T-helper 1 cell (primary cell): ENCODE measurements at places on chromosomes 12 and 14.

DNA sequence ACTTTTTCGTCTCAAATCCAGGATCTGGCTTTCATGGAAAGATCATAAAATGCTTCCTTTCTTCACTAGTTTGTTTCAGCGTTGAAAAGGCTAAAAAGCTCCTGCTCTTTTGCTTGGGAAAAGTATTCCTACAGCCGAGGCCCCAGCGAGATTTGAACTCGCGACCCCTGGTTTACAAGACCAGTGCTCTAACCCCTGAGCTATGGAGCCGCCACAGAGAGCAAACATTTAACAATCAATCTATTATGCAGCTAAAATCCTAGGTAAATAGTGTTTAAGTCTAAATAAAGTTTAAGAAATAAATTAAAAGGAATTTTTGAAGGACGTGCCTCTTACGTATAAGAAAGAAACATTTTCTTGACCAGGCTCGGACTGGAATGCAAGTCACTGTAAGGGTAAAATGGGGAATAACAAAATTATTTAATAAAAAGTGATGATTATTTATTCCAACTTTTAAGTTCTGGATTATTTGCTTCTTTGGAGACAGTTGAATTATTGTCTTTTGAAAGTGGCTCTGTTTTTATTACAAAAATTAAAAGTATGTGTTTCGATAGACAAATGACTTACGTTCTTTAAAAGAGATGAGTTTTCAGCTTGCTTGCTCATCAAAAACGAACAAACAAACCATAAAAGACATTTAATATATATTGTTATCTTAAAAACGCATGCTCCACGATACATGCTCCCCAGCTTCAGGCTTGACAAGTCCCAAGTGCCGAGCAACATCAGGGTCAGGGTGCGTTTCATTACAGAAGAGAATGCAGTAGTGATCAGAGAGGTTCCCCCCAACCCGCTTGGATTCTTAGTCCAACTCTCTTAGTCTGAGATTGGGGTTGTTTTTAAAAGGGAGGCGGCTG lies 10.2 kb downstream of the OR6S1 start:
- peak; percentile 49 for DNase-seq

- DNase-seq: no peak
These were observed 572.5 kb downstream of the DIO2 start for GRCh38 chr14:79638672-79639266.

DNA sequence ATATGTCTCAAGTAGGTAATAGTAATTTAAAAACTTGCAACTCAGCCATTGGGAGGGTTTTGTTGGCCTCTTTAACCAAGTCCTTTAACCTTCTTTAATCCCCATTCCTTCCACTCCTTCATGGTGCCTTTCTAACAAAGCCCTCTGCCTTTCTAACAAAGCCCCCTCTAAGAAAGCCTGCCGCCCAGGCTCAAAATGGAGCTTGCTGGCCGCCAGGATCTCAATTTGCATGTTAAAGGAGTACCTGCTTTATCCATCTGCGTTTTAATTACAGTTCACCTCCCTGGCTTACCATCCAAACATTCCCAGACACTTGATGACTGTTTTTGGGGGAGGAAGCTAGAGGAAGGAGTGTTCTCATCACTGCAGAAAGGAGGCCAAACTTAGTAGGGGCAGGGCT lies 183.4 kb downstream of the PTPN11 start:
- DNase-seq: no peak

DNA sequence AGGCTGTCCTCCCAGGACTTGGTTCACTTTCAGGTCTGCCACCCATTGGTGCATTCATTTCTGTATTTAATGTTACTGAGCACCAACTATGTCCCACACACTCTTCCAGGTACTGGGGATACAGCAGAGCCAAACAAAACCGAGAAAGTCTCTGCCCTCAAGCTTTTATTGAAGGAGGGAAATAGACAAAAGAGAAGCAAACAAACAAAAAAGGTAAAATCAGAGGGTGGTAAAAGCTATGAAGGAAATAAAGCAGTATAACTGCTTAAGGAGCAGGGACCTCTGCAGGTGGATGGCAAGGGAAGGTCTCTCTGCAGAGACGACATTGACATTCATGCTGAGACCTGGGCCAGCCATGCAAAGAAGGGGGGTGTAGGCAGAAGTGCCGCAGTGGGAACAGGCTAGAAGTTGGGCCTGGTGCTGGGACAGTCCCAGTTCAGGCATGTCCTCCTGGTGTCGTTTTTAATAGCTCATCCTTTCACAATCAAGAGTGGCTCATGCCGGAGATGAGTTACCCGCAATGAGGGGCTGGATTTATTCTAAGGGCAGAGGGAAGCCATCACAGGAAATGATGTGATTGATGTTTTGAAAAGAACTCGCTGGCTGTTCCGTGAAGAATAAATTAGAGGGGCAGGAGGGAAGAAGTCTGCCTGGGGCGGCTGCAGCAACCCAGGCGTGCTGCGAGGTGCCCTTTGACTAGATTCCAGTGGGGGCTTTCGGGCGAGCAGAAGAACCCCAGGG lies 72.8 kb downstream of the IRF2BPL start:
- DNase-seq: peak; percentile 83

DNA sequence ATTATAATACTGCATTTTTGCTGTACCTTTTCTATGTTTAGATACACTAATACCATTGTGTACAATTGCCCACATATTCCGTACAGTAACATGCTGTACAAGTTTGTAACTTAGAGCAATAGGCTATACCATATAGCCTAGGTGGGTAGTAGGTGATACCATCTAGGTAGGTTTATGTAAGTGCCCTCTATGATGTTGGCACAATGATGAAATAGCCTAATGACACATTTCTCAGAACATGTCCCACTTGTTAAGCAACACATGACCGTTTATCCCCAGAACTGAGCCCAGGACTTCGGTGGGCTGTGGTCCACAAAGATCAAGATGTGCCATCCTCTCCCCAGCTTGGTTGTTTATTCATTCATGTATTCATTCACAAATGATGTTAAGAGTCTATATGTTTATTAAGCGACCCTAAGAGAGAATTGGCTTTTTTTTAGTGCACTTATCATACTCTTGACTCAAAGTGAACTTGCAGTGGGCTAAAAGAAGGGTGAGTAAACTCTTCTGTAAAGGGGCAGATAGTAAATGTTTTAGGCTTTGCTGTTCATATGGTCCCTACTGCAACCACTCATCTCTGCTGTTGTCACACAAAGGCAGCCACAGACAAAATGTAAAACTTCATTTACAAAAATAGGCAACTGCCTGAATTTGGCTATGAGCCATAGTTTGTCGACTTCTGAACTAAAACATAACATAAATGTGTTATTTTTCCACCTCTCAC lies 110.8 kb downstream of the NDUFA12 start:
- no peak for DNase-seq
